Cerebellum (tissue), 4 donors: ENCODE measurements at places on chromosomes 16 and 17. TPM values are rescaled to one million over a fixed set of nuclear protein-coding genes. Genes with fewer than 3 reads are reported as not detected.

DNA sequence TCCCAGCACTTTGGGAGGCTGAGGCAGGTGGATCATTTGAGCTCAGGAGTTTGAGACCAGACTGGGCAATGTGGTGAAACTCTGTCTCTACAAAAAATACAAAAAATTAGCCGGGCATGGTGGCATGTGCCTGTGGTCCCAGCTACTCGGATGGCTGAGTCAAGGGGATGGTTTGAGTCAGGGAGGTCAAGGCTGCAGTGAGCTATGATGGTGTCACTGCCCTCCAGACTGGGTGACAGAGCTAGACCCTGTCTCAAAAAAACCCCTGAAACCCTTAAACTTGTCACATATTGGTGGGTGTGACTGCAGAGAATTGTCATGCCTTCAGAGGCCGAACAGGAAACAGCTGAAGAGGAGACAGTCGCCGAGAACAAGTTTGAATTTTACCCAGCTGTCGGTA is 13.4 kb downstream of the RPTOR start:
- no peak for DNase-seq

GRCh38 chr17:77019893-77020379 is 120.8 kb upstream of the SEC14L1 start:
- no peak for DNase-seq

DNA sequence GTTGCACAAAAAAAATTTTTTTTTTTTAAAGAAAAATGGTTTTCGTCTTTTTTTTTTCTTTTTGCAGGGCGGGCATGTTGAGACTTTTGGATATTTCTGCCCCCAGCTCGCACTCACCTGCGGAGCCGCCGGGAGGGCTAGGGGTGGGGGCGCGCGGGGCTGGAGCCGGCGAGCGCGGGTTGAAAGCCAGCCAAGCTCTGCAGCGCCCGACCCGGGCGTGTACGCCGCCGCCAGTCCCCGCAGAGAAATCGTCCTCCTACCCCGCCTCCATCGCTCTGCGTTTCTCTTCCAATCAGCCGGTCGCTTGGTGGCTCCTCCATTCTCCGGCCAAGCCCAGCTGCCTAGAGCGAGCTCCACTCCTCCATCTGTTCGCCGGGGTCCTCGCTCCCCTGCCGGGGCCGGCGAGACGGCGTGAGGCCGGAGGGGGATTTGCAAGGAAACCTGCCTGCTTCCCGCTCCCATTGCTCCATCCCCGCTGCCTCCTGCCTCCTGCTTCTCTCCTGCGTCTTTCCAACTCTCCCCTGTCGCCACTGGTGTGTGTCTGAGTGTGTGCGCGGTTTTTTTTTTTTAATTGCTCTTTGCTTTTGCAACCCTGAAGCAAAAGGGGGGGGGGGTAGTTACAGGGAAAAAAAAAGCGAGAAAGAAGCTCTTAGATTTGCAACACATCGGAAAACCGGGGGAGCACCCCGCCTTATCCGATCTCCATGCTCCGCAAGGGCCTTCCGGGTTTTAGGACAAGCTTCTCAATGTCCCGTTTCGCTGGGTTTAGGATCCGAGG is 1.8 kb upstream of the UBTF start:
- DNase-seq, result peak; percentile 85

Gene SCIMP
- total RNA-seq, result 0.54 TPM

Gene TM4SF5
- total RNA-seq, result not detected

Gene TNFSF13
- 1.1 TPM for total RNA-seq

Gene CTRL
- total RNA-seq, result 2.9 TPM

Gene ZACN
- total RNA-seq, result not detected

Gene CASKIN1
- 19.0 TPM for total RNA-seq

Gene SCGB1C2
- total RNA-seq, result not detected

GRCh38 chr16:50747207-50747956 is 5.5 kb downstream of the CYLD start:
- peak; percentile 17 for DNase-seq

DNA sequence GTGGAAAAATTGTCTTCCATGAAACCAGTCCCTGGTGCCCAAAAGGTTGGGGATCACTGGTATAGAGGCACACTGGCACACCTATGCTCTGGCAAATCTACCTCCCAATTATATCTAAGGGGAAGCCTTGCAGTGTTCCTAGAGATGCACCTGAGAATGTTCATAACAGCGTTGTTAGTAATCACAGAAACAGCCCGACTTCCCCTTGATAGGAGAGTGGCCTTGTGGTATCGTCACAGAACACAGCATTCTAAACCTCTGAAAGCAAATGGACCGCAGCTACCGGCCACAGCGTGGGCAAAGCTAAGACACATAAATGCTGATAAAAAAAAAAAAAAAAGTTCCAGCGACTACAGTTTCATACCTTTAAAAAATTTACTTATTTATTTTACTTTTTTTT is 39.1 kb upstream of the ADGRG1 start:
- no peak for DNase-seq

DNA sequence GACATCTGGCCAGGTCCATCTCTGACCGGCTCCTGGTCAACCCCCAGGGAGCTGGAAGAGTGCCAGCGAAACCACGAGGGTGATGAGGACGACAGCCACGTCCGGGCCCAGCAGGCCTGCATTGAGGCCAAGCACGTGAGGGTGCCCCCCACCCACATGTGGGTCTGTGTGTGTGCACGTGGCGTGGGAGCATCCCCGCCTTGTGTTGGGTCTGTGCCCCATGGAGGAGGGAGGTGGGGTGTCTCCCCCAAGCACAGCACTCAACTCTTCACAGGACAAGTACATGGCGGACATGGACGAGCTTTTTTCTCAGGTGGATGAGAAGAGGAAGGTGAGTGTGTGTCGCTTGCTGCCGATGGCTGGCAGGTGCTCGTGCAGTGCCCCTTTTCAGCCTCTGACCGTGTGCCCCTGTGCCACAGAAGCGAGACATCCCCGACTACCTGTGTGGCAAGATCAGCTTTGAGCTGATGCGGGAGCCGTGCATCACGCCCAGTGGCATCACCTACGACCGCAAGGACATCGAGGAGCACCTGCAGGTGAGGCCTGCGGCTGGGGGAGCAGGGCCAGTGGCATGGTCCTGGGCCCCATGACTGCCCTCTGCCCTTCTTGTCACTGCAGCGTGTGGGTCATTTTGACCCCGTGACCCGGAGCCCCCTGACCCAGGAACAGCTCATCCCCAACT is 1.7 kb downstream of the STUB1 start:
- no peak for DNase-seq

Gene LRRC46
- total RNA-seq, result not detected
